CD4-positive, alpha-beta T cell treated with Interleukin-4 for 4 hours (primary cell): ENCODE measurements at places on chromosomes 1 and 21.

- DNase-seq = no peak
Measured at GRCh38 chr1:158989424-158989823, 20.3 kb upstream of the IFI16 start.

DNA sequence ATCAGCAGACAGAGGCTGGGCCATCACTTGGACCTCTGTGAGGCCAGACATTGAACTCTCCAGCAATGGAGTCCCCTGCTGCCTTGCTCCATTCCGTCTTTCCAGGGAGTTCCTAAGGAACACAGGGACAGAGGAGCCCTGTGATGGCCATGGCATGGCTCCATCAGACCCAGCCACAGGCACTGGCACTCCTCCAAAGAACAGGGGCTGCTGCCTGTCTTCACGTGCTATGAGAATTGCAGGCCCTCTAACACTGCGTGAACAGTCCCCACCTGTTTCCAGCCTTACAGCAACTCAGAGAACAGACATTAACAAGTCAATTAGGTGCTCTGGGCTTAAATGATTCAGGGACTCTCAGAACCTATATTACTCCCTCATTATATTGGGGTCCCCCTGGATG lies 140.8 kb downstream of the ASTN1 start:
- DNase-seq = no peak

DNA sequence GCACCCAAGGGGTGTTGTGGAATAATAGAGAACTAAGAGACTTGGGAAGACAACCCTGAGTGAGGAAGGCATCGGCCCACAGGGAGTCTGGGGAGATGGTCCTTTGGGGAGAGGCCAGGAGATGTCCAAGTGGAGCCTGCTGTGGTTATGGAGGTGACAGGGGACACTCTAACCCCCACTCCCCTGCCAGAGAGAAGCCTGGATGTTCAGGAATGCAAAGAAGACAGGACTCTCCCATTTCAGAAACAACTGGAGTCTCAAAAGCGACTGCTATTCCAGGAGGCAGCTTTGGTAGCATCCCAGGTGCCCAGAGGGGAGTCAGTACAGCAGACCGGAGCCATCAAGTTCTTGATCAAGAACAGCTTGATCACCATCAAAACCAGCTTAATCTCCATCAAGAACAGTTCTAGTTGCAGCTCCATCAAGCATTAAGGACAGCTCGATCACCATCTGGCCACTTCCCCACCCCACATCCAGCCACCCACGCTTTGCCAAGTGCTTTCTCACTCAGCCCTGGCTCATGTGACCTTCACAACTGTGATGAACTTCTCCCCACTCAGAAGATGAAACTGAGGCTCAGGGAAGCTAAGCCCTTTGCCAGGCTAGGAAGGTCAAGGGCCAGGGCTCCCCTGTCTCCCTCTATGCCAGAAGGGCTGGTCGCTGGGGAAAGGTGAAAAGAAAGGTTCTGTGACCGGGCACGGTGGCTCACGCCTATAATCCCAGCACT lies 743 bp downstream of the CD52 start:
- peak; percentile 35 for DNase-seq

GRCh38 chr1:43960798-43961197 lies 9.0 kb upstream of the DPH2 start:
- DNase-seq = no peak

DNA sequence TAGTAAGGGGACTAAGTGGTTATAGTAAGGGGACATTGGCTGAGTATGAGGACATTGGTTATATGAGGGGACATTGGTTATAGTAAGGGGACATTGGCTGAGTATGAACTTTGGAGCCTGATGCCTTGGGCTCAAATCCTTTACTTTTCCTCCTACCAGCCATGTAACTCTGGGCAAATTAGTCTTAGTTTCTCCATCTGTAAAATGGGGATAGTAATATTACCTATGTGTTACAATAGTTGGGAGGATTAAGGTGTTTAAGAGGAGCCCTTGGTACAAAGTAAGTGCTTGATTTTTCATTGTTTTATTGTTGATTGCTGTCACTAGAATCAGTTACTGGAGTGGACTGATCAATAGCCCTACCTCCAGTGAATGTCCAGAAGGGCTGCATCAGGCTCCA lies 2.8 kb downstream of the OSCP1 start:
- DNase-seq = no peak

DNA sequence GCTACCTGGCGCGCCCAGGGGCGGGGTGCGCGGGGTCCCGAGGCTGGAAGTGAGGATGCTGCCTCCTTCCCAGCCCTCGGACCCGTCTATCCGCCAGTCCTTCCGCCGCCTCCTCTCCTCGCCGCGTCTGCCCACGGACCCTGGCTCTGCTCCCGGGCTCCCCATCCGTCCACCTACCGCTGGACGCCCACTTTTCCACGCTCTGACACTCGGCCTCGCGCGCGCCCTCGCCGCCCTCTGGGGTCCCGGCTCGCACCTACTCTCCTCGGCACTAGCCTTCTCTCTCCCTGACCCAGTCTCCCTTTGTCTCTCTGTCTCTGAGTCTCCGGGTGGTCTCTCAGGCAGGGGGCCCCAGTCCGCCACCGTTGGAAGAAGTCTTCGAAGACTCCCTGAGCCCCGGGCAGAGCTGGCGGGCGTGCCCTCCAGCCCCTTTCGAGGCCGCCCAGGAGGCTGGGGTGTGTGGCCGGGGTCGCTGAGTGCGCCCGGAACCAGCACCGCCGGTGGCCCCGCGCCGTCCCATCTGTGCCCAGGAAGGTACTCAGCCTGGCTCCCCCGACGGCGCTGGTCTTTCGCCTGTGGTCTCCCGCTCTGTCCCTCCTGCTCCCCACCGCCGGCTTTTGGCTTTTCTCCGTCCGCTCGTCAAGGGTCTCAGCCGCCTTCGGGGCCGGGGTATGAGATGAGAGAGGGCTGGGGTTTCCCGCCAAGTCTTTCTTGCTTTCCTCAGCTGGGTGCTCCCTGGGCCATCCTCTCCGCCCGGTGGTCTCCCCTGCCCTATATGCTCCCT lies 610 bp downstream of the DRAXIN start:
- no peak for DNase-seq

DNA sequence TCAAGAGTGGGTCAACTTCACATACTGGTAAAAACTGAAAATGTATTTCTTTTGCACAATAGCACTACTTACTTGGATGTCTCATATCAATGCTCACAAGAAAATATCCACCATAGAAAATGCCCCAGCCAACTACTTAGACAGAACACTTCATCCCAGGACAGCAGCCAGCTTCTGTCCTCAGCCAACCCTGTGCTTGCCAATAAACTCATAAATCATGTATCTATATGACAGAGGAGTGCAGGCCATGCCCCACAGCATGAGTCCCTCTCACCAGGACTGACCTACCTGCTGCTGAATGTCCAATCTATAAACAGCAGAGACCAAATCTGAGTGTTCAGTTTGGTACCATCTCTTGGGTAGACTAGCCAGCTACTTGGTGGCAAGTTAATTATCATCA lies 179.3 kb downstream of the OMA1 start:
- no peak for DNase-seq
